Endothelial cell of umbilical vein (primary cell): ENCODE measurements at places on chromosomes 5 and 9. TPM values are rescaled to one million over a fixed set of nuclear protein-coding genes. Genes with fewer than 3 reads are reported as not detected.

- no peak for DNase-seq
These were observed 26.8 kb downstream of the NIPAL4 start for GRCh38 chr5:157486861-157487260.

DNA sequence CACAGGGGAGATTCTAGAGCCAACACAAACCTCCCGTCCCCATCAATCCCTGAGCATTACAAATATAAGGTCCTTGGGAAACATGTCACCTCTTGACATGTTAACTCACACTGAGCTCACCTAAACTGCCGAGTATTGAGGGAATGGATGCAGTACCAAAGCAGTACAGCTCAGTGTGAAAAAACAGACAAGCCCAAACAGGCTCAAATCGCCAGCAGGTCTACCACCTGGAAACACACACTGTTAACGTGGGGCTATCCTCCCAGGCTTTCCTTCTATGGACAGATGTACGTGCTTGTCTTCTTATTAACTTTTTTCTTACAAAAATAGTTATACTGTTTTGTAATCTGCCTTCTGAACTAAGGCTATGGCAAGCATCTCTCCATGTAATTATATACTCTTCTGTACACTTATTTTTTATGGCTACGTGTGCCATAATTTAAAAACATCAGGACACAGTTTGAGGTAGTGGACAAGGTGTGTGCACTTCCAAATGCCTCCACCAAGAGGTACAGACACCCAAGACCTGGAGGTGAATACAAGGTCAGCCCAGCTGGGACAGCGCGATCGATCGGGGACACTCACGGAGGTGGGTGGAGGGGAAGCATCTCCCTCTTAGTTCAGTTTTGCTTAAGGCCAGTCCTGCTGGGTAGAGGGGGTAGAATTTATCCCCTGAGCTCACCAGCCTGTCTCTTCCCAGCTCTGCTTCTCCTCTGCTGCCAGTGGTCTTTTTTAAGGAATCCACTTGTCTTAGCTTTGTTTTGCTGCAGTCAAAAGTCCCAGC is 76.5 kb downstream of the DAP start:
- DNase-seq = no peak

DNA sequence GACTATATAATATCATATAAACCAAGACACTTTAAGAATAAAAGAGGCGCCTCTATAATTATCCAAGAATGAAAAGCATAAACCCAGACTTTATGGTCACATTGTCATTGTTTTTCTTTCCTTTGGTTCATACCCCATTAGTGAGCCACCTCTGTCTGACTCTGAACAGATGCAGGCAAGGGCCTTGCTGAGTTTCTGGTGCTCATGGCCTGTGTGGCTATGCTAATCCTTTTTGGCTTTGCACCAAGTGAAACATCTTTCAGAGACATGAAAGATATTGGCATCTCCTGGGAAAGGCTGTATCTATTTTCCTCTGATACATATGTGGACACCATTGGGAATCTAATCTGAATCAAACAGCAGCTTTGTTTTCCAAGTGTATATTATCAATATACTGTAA is 222.5 kb downstream of the CHSY3 start:
- no peak for DNase-seq

GRCh38 chr9:108512426-108513173 is 343.2 kb downstream of the ACTL7B start:
- no peak for DNase-seq

- DNase-seq = no peak
These were observed 84.5 kb downstream of the NRG2 start for GRCh38 chr5:139958432-139959148.

DNA sequence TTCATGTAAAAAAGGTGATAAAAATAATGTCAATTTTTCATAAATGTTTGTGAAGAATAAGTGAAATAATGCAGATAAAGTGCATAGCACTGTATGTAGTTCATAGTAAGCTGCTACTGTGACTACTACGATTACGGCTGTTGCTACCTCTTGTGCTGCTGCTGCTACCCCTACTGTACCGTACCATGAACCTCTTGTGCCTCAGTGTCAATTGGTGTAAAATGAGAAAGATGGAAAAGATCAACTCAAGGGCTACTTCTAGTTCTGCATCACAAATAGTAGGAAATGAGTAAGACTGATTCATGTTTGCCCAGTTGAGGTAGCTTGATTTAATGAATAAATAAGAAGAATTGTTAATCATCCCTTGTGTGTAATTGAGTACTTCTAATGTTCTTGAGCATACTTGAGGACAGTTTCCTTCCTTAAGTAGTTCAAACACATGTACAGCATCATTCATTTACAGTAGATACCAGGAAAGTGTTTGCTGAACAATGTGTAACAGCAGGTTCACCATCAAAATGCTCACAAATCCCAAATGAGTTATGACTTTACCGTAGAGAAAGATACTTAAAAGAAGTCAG is 200.0 kb upstream of the ATP10B start:
- no peak for DNase-seq

GRCh38 chr5:77155179-77155785 is 55.2 kb upstream of the PDE8B start:
- no peak for DNase-seq

GRCh38 chr5:71589903-71590302 is 2.8 kb downstream of the MCCC2 start:
- no peak for DNase-seq

DNA sequence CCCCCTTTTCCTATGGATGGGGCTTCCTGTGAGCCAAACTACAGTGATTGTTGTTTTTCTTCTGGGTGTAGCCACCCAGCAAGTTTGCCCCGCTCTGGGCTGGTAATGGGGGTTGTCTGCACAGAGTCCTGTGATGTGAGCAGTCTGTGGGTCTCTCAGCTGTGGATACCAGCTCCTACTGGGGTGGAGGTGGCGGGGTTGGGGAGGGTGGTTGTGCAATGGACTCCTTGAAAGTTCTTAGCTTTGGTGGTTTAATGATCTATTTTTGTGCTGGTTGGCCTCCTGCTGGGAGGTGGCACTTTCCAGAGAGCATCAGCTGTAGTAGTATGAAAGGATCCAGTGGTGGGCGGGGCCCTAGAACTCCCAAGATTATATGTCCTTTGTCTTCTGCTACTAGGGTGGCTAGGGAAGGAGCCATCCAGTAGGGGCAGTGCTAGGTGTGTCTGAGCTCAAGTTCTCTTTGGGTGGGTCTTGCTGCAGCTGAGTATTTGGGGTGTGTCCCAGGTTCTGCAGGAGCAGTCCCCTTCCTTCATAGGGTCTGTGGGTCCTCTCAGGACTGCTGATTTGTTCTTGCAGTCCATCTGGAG is 275.6 kb upstream of the PAPPA start:
- DNase-seq = no peak

GRCh38 chr5:1997640-1998347 is 115.1 kb upstream of the IRX4 start:
- no peak for DNase-seq

DNA sequence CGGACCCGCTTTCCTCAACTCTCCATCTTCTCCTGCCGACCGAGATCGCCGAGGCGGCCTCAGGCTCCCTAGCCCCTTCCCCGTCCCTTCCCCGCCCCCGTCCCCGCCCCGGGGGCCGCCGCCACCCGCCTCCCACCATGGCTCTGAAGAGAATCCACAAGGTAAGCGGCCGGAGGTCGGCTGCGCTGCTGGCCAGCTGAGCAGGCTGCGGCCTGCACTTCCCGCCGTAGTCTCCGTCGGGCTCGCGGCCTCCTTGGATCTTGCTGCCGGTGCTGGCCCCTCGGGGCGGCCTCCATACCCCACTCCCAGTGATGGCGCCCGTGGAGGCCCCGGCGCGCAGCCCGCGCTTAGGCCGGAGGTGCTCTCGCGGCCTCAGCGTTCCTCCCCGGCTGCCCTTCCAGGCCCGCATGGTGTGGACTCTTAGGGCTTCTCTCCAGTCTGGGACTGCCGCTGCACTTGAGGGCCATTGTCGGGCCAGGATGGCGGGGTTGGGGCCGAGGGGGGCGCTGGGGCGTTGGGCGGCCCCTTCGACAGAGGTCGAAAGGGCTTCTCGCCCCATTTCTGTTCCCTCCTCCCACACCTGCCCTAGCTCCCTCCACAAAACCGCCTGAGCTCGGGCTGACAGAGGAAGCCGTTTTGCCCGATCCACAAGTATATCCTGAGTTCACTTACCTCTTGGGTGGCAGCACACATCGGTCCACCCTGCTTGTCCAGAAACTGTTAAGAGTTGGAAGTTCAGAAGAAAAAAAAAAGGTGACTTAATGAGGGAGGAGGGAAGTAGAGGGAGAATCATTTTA is 714 bp downstream of the UBE2D2 start:
- DNase-seq = peak; percentile 61

- peak; percentile 96 for DNase-seq
These were observed 738.6 kb upstream of the ZNF608 start for GRCh38 chr5:125484742-125485641.

DNA sequence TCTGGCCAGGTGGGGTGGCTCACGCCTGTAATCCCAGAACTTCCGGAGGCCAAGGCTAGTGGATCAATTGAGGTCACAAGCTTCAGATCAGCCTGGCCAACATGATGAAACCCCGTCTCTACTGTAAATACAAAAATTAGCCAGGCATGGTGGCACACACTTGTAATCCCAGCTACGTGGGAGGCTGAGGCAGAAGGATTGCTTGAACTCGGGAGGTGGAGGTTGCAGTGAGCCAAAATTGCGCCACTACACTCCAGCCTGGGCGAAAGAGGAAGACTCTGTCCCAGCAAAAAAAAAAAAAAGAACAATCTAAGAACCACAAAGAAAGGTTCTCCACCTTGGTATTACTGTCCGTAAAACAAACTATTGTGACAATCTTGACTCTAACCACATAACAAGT is 9.7 kb downstream of the MYO10 start:
- no peak for DNase-seq

GRCh38 chr5:17425385-17426070 is 72.5 kb upstream of the TAF11L2 start:
- no peak for DNase-seq

DNA sequence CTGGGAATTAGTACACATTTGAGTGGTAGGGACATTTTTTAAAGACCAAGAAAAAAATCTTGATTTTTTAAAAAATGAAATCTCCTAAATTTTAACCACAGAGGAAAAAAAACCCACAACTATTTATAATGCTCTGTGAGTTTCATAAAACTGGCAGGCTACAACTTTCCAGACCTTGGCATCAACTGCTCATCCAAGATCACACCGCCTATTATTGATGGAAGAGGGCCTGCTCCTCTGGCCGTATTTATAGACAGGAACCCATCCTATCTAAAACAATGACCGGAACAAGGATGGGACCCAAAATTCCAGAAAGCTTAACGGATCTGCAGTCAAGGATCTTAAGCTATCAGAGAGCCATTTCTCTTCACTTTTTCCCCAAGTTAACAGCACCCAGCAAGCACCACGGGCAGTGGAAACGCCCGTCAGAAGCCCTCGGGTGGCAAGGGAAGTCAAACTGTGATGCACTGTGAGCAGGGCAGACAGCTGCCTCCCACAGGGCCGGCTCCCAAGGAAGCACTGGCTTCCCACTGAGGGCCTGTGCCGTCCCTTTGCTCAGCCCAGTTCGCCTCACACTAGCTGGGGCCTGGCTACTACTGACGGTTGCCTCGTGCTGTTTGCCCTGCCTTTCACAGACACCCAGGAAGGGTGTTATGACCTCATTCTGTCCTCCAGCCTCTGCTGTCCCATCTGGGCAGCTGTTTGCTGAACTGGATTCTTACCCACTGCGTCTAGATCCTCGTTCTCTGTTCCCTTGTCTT is 62.8 kb downstream of the CDC14B start:
- DNase-seq = no peak

- peak; percentile 37 for DNase-seq
These were observed 778.3 kb downstream of the PRELID2 start for GRCh38 chr5:145056800-145057199.

- DNase-seq = peak; percentile 44
These were observed 560.7 kb downstream of the HTR1A start for GRCh38 chr5:63401436-63402046.

DNA sequence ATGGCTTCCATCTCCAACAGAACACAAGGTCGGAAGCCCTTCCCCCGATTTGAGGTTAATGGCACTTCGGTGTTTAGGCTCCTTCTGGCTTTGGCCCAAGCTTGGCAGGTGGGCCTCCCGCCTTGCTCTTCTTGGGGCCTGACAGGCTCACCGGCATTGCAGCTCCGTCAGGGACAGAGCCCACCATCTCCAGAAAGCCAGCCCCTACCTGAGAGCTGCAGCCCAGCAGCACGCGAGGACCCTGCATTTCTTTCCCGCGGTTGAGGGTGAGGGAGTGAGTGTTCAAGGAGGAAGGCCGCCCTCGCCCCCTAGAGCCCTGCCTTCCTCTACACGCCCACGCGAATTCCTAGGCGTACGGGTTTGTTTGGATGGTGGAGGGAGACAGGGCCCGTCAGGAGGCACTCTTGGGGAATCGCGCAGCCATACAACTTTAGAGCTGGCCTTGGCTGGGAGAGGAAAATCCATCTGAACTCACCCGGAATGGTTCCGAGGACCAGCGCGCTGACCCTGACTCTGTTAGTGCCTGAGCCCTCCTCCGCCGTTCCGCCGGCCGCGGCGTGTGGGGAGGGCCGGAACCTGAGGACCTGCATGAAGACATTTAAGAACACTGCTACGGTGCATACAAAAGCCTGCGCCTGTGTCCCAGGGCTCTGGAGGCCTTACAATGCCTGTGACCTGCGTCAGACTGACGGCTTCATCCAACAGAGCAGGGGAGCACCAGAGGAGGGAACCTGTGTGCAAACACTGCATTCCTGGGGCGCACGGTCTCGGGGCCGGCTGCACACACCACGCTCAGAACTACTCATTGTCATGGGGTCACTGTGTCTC is 73.8 kb downstream of the MRPL36 start:
- no peak for DNase-seq

DNA sequence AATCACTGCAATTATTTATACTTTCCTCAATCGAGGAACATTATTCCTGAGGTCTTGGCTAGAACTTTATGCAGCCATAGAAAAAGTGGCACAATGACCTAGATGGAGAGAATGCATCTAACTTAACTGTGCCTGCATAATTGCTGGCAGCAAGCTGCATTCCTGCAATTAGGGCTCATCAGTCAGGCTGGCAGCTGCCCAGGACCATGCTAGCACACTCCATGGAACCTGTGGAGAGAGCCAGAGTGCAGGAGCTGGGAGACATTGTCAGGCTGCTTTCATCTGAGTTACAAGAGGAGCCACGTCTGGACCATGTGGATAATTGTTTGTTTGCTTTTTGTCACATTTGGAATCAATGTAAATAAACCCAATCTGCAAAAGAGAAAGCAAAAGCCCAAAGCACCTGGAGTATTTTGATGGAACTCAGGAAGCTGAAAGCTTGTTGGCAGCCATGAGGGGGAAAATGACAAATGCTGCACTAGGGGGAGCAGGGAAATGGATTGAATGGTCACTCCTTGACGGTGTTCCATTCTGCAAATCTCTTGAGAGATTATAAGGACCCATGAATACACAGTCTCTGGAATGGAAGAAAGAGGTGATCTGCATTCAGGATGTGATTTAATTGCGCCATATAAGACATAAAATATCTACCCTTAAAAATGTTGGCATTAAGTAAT is 839.9 kb downstream of the MAT2B start:
- peak; percentile 12 for DNase-seq

The RNF224 gene
- not detected in 2 replicates for total RNA-seq

The NUDT12 gene
- total RNA-seq = 3.6 and 4.9 TPM in 2 replicates

The IPPK gene
- total RNA-seq = 12.5 and 14.0 TPM in 2 replicates

The GAS1 gene
- 0.15 and 0.18 TPM in 2 replicates for total RNA-seq

The PCDHGC5 gene
- 0.60 and 1.2 TPM in 2 replicates for total RNA-seq

The ANKRD31 gene
- total RNA-seq = not detected in 2 replicates

The GTF3C5 gene
- total RNA-seq = 65.6 and 66.6 TPM in 2 replicates

The CCDC192 gene
- total RNA-seq = not detected in 2 replicates

The MCTP1 gene
- total RNA-seq = 203 and 307 TPM in 2 replicates

The ZNF366 gene
- total RNA-seq = 4.1 and 4.6 TPM in 2 replicates
